T-helper 17 cell (primary cell): ENCODE measurements at places on chromosomes 2 and 18.

DNA sequence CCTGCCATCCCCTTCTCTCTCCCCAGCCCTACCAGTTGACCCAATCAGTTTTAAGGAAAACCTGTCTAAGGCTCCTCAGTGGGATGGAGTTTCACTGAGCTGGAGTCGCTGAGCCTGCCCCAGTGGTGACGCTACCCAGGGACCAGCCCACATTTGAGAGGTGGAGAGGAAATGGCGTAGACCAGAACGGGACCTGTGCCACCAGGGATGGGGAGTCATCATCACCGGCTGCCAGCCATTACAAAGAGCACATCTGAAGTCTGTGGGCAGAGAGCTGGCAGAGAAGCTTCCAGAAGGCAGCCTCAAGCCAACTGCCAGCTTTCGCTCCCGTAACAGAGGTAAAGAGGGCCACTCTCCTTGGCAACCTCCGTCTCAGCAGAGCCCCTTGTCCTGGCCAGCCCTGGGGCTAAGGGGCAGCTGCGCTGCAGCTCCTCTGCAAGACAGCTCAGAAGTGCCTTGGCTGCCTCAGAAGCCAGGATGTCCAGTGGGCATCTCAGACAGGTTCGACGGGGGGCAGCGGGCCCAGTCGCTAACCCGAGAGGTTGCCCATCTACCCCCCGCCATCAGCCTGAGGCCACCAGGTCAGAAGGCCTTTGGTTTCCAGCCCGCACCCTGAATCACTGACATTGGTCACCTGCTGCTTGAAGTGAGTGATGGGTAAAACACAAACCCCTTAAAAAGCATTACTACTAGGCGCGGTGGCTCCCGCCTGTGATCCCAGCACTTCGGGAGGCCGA lies 15.4 kb downstream of the SDC1 start:
- DNase-seq, result no peak

GRCh38 chr2:127032621-127033020 lies 74.3 kb downstream of the BIN1 start:
- DNase-seq, result no peak

DNA sequence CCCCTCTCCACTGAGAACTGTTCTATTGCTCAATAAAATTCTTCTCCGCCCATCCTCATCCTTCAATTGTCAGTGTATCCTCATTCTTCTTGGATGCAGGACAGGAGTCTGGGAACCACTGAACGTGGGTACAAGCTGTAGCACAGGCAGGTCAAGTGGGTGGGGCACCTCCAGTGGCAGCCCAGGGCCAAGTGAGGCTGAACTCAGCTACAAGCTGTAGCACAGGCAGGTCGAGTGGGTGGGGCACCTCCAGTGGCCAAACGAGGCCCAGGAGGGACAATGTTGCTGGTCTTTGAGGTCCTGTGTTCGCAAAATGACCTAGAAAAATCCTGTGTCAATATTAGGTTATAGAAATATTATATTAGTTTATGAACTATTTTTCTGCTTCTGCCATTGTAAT lies 352.0 kb downstream of the TMX3 start:
- DNase-seq, result no peak

DNA sequence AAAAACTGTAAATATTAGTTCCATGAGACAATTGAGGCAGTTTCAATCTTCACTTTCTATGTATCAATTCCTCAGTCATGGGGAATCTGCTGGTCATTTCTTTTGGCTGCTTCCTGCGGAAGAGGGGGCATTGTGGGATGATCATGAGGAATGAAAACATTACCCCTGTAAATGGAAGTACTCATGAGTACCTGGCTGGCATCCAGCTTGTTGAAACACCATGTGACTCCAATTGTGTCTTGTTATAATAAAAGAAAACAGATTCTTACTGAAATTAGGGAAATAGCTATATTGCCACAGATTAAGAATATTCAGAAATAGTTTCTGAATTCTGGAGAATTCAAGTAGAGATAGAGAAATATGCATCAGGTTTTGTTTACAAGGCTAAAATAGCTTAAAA lies 41.6 kb upstream of the GPR39 start:
- DNase-seq, result no peak

DNA sequence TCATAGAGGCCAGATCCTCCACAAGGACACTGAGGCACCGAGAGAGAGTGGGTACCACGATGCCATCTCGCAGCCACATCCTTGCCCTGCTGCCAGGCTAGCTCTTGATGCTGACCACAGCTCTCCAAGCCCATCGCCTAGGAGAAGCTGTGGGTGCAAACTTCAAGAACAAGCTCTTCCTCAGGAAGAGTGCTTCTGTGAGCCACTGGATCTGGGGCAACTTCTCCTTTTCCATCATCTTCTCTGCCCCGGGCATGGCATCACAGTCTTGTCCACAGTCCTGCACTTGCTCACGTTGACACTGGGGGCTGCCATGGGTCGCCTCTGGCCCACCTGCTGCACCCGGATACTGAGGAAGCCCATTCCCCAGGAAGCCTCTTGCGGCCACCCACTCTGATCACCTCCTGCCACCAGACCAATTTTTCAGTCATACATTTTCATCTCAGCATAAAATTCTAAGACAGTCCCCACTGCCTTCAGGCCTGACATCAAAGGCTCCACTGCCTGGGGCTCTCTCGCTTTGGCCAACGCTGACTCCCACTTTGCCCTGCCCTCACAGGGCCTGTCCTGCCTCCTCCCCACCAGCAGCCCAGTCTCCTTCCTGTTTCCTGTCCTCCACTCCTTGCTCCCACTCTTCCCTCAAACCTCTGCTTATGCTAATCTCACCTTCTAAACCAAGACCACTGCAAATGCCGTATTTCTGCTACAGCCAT lies 243.9 kb downstream of the AFF3 start:
- DNase-seq, result no peak

- no peak for DNase-seq
Observed at GRCh38 chr2:11947956-11948355, 201.5 kb downstream of the LPIN1 start.

DNA sequence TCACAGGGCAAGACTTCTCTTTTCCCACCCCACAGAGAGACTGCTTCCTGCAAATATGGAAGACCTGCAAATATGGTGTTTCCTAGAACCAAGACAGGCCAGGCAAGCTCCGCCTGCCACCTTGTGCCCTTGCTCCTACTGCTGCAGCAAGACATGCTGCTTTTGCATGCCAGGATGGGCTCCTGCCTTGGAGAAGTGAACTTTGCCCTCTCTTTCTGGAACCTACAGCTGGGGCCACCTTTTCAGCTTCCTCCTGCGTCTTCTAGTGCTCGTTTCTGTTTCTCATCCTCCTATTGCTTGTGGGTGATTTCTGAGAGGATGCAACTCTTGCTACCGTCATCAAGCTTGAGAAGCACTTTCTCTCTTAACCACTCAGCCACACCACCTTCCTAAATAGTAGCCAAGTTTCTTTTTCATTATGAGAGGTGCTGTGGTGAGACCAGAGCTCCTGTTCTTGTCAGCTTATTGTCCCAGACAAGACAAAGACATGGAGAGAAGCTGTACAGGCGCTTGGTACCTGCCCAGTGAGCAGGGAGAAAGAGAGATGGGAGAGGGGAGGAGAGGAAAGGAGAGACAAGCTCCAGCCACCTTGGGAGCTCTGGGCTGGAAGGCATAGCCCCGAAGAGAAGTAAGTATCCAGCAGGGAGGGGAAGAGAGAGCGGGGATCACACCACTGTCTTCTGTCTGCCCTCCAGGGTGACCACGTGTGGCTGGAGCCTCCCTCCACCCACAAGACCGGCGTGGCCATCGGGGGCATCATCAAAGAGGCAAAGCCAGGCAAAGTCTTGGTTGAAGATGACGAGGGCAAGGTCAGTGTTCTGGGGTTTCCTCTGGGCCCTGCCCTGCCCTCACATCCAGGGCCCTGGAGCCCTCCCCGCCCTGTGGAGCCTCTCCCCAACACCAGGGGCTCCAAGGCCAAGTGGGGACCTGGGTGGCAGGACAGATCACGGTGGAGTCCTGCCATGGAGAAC lies 28.3 kb downstream of the MYO7B start:
- no peak for DNase-seq

DNA sequence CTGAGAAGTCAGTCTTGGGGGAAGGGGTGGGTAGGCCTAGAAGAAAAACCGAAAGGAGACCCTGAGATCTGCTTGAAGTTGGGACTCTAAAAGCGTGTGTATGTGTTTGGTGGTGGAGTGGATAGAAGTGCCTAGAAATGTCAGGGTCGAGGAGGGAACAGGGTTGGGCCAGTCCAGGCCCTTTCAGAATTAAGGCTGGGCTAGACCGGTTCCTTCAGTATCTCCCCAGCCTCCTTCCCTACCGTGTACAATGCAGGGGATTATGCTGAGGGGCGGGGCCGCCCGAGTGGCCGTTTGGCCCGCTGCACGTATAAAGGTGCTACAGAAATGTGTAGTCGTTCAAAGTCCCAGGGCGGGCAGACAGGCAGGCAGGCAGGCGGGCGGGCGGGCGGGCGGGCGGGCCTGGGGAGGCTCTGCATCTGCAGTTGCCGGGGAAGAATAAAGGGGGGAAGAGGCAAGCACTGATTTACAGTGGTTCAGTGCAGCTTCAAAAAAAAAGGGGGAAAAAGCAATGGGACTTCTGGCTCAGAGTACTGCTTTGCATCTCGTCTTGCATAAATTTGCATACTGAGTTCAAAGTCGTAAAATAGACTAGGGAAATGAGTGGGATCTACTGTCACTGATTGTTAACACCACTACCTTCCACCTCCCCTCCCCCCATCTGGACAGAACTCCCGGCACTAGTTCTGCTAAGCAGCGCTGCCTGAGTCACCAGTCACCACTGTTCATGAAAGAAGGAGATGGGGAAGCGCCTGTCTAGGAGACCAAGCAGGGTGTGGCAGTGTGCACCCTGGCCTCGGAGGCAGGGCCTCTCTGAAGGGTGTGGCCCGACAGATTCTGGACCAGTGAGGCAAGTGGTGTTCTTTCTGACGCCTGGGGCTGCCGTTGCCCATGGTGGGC lies 3.6 kb downstream of the IGFBP2 start:
- no peak for DNase-seq
